Activated naive CD8-positive, alpha-beta T cell treated with anti-CD3 and anti-CD28 coated beads, Interleukin-2, amount 10 ng/mL, durations not matched to agents 7 days and 5 days (primary cell): ENCODE measurements at places on chromosomes 1 and 21.

DNA sequence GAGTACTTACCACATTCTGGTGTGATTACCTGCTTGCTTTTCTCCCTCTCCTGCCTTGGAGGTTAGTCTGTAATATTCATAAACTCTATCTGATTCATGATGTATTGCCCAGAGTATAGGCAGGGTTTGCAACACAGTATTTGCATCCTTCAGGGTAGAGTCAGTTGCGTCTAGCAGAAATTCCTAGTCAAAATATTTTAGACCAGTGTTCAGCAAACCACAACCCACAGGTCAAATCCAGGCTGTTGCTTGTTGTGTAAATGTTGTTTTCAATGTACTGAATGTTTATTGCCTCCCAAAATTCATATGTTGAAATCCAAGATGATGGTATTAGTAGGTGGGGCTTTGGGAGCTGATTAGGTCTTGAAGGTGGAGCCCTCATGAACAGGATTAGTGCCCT, 82.9 kb downstream of the NGF start:
- no peak overlapping the region for H3K4me3 ChIP-seq
- DNase-seq: no peak
- H3K36me3 ChIP-seq: no peaks in the 10 kb centered on the region
- no peaks in the 10 kb centered on the region for H3K27me3 ChIP-seq

DNA sequence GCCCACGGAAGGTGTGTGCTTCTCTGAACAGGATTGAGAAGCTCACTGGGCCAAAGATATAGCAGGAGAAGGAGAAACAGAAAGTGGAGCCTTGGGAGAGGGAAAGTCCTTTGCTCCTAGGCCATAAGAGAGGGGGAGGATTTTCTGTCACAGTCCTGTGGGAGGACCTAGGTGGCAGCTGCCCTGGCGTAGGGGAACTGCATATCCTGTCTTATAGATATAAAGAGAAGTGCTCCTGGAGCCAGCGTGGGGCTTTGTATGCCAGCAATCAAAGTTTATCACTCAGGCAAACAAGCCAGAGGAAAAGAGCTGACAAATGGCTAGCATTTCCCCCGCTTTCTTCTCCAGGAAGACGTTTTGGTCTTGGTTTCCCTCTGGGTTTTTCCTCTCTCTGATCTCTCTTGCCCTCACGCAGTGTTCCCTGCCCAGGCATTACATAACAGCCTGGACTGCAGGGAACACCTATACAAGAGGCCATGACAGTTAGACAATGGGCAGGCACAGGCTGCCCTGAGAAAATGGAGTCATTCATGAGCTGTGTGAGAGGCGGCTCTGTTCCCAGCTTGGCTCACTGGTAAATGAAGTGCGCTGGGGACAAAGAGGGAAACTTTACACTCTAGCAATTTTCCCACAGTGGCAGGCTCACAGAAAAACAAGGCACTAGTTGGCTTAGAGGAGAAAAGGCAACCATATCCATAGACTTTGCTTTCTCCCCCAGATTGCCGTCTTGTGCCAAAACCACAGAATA, 52.5 kb upstream of the ZNF648 start:
- H3K36me3 ChIP-seq: no peaks in the 10 kb centered on the region
- no peak overlapping the region for H3K27ac ChIP-seq
- peaks cover 1% of the 10 kb centered on the region for H3K4me1 ChIP-seq
- no peak for DNase-seq
- peaks cover 29% of the 10 kb centered on the region for H3K27me3 ChIP-seq

DNA sequence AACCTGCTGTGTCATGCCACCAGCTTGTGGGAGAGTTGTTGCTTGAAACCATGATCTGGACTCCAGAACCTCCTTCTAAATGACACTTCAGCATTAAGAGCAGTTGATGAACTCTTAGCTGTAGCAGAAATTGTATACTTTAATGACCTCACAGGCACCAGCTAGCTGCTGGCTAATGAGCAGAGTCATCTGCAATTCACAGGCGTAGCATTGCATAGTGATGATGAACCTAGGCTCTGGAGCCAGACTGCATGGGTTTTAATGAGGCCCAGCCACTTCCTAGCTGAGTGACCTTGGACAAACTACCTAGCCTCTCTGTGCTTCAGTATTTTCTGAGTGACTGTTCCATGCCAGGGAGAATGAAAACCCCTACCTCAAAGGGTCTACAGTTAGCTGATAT, 407.1 kb downstream of the LMO4 start:
- no peaks in the 10 kb centered on the region for H3K4me1 ChIP-seq
- no peaks in the 10 kb centered on the region for H3K27me3 ChIP-seq
- H3K36me3 ChIP-seq: no peaks in the 10 kb centered on the region
- H3K4me3 ChIP-seq: no peak overlapping the region
- H3K27ac ChIP-seq: no peak overlapping the region

GRCh38 chr1:67818725-67819301, 14.5 kb downstream of the GNG12 start:
- H3K36me3 ChIP-seq: no peaks in the 10 kb centered on the region
- DNase-seq: no peak
- H3K4me3 ChIP-seq: no peak overlapping the region
- peaks cover 20% of the 10 kb centered on the region for H3K27me3 ChIP-seq
- H3K27ac ChIP-seq: no peak overlapping the region
- no peaks in the 10 kb centered on the region for H3K4me1 ChIP-seq

DNA sequence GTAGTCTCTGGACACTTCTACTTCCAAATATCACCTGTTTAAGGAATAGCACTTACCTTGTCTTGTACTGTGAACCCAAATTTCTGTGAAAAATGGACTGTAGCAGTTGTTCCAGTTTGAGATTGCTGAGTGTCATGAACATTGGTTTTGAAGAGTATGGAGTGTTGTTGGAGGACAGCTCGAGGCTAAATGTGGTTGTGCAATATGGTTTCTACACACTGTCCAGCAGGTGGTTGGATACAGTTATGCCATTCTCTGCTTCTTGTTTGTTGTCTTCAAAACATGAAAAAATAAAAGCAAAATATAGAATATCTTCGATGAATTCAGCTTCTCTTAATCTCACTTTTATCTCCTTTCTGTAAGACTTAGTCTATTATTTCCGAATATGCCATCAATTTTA, 67.1 kb downstream of the DDR2 start:
- H3K36me3 ChIP-seq: no peaks in the 10 kb centered on the region
- no peak overlapping the region for H3K27ac ChIP-seq
- peaks cover 1% of the 10 kb centered on the region for H3K27me3 ChIP-seq
- H3K4me3 ChIP-seq: no peak overlapping the region
- no peak for DNase-seq

DNA sequence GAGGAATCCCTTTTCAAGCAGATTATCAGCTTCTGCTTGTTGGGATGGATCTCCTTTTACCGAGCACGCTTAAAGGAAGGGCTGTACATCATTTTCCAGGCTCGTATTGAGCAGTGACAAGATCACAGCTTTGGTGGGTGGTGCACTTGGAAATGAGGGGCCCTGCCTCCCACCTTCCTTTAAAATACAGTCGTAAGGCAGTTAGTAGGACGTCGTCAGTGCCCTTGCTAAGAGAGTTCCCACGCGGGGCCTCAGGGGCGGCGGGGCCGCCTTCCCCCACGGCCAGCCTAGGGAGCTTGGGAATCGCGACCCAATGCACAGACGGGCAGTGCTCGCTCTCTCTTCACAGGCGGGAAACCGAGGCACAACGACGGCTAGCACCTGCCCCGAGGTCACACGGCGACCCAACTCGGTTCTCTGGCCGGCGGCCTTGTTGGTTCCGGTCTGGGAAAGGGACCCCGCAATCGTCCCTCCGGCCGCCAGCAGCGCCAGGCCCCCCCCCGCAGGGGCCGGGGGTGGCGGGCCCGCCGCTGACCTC, 58.6 kb downstream of the H3-3A start:
- peak overlapping the region; percentile 87 for H3K27ac ChIP-seq
- no peak for DNase-seq
- H3K27me3 ChIP-seq: peaks cover 5% of the 10 kb centered on the region
- no peaks in the 10 kb centered on the region for H3K36me3 ChIP-seq
- H3K4me1 ChIP-seq: peaks cover 15% of the 10 kb centered on the region

- H3K4me3 ChIP-seq: no peak overlapping the region
- no peaks in the 10 kb centered on the region for H3K27me3 ChIP-seq
- no peak for DNase-seq
- no peaks in the 10 kb centered on the region for H3K36me3 ChIP-seq
These were observed 47.9 kb upstream of the CNN3 start for GRCh38 chr1:94974824-94975223.

GRCh38 chr1:24828183-24828886, 83.1 kb downstream of the CLIC4 start:
- no peaks in the 10 kb centered on the region for H3K36me3 ChIP-seq
- peaks cover 13% of the 10 kb centered on the region for H3K27me3 ChIP-seq
- no peak overlapping the region for H3K4me3 ChIP-seq
- H3K4me1 ChIP-seq: no peaks in the 10 kb centered on the region

DNA sequence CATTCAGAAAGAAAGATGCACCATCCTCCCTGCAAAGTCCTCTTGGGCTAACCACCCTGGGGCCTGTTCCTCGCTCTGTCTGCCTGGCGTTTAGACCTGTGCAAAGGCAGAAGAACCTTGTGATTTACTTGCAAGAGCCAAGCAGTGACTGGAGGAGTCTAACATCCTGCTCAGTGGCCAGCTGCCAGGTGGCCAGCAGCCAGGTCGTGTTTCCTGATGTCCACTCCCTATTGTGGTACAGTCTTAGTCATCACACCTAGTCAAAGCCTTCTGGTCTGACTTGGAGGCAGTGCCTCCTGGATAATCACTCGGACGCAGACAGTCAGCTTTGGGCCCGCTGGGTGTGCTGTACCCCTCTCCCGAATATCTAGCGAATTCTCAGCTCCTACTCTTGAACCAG, 118.1 kb downstream of the PGBD5 start:
- H3K27me3 ChIP-seq: peaks cover 7% of the 10 kb centered on the region
- H3K36me3 ChIP-seq: no peaks in the 10 kb centered on the region
- DNase-seq: no peak
- H3K27ac ChIP-seq: no peak overlapping the region
- no peak overlapping the region for H3K4me3 ChIP-seq
- peaks cover 11% of the 10 kb centered on the region for H3K4me1 ChIP-seq

GRCh38 chr1:18020021-18020817, 87.4 kb upstream of the IGSF21 start:
- no peaks in the 10 kb centered on the region for H3K36me3 ChIP-seq
- no peak for DNase-seq
- H3K27ac ChIP-seq: no peak overlapping the region
- no peak overlapping the region for H3K4me3 ChIP-seq
- H3K4me1 ChIP-seq: no peaks in the 10 kb centered on the region
- H3K27me3 ChIP-seq: no peaks in the 10 kb centered on the region

DNA sequence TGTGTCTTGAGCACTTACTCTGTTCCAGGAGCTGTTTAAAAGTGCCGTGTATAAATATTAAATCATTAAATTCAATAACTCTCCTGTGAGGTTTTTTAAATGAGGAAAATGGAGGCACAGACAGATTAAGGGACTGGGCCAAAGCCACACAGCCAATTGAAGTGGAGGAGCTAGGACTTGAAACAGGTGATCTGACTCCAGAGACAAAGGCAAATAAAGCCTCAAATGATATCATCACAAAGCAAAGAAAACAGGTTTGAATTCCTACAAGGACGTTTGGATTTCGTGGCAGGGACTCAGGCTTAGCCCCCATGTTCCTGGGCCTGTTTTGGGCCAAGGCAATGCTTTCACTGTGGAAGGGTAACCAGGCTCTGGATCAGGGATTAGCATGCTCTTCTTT, 45.2 kb upstream of the DMBX1 start:
- H3K27ac ChIP-seq: no peak overlapping the region
- peaks cover 54% of the 10 kb centered on the region for H3K27me3 ChIP-seq
- H3K36me3 ChIP-seq: no peaks in the 10 kb centered on the region
- H3K4me1 ChIP-seq: peaks cover 13% of the 10 kb centered on the region
- no peak overlapping the region for H3K4me3 ChIP-seq

- peaks cover 81% of the 10 kb centered on the region for H3K4me1 ChIP-seq
- H3K36me3 ChIP-seq: peaks cover 17% of the 10 kb centered on the region
- H3K27me3 ChIP-seq: no peaks in the 10 kb centered on the region
- peak; percentile 67 for DNase-seq
- peak overlapping the region; percentile 94 for H3K27ac ChIP-seq
- peak overlapping the region; percentile 68 for H3K4me3 ChIP-seq
These were observed 145.0 kb downstream of the DHRS3 start for GRCh38 chr1:12472798-12473551.

DNA sequence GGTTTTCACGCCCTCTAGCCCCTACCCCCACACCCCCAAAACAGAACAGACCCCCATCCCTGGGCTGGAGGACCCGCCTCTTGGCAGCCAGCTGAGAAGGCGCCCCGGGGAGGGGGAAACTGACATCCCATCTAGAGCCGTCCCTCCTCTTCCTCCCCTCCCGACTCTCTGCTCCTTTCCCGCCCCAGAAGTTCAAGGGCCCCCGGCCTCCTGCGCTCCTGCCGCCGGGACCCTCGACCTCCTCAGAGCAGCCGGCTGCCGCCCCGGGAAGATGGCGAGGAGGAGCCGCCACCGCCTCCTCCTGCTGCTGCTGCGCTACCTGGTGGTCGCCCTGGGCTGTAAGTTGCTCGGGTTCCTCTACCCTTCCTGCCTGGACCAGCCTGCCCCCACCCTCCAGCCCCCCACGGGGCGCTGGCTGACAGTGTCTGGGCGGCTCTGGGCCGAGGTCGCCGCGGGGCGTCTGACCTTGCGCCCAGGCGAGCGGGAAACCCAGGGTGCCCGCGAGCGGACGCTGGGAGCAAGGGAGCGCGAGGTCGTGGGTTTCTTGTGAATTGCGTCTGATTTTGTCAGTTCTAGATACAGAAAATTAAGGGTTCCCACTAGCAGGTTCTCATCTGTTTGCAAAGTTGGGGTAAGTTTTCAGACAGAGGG, 618 bp downstream of the JAM2 start:
- no peaks in the 10 kb centered on the region for H3K36me3 ChIP-seq
- peak overlapping the region; percentile 22 for H3K27ac ChIP-seq
- peaks cover 40% of the 10 kb centered on the region for H3K27me3 ChIP-seq
- peak overlapping the region; percentile 72 for H3K4me3 ChIP-seq
- H3K4me1 ChIP-seq: peaks cover 12% of the 10 kb centered on the region

DNA sequence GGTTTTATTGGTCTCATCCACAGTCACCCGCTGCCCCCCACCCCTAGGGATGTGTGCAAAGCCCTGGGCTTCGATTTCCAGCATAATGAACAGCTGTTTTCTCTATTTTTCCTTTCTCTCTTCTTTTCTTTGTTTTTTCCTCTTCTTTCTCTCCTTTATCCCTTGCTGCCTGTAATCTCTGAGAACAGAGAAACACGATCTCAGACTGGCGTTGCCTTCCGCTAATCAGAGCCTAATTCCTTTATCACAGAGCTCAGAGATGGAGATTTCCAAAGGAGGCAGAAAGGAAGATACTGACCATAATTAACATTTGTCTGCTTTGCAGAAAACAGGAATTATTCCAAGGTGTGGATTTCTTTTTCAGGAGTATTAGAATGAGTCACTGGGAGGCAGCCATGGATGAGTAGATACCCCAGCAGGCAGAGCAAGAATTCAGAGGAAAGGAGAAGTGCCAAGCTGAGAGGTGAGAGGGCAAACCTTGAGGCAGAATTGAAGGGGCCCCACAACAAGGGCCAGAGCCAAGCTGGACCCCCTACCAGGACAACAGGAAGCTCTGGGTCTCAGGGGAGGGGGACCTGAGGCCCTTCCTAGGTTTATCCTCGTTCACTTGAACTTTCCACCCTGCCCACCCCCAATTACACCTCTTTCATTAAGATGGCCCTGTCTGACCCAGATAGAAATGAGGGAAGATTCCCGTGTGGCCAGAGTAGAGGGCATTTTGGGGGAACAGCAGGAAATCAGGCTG, 33.3 kb downstream of the MATN1 start:
- H3K27me3 ChIP-seq: peaks cover 30% of the 10 kb centered on the region
- H3K27ac ChIP-seq: no peak overlapping the region
- H3K36me3 ChIP-seq: no peaks in the 10 kb centered on the region
- H3K4me1 ChIP-seq: peaks cover 5% of the 10 kb centered on the region
- DNase-seq: no peak
- H3K4me3 ChIP-seq: no peak overlapping the region

GRCh38 chr21:32795802-32796559, 24.4 kb upstream of the PAXBP1 start:
- H3K27ac ChIP-seq: no peak overlapping the region
- no peaks in the 10 kb centered on the region for H3K27me3 ChIP-seq
- H3K36me3 ChIP-seq: no peaks in the 10 kb centered on the region
- H3K4me3 ChIP-seq: no peak overlapping the region
